ENCODE measurements at places on chromosomes 12 and 14.

DNA sequence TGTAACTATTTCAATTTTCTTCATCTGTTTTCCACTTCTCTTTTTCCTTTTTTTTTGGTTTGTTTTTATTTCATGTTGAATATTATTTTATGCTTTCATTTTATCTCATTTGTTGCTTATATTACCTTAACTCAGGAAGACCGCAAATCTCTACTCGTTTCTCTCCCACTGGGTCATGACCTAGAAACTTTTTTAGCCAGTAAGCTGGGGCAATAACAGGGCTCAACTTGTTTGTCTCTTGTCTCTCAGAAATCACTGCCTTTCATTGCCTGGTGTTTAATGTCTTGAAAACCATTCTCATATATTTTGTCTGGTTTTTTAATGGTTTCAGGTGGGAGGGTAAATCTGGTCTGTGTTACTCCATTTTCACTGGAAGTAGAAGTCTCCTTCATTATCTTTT, 36.6 kb upstream of the ATP2B1 start:
- no peak for DNase-seq

DNA sequence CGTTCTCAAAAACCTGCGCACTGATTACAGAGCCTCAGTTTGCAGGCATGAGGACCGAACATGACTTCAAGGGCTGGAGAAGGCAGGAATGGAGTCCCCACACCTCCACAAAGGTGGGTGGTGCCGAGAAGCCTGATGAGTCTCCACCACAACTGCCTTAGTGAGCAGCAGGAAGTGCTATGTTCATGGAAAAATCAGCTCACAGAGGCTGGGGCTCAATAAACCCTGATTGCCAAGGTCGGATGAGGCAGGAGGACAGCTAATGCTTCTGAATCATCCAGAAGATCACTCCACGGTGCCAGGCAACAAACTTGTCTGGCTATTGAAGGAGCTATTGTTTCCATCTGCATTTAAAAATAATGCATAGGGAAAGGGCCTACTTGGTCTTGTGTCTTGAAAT, 31.1 kb downstream of the APPL2 start:
- no peak for DNase-seq

GRCh38 chr14:46769292-46769691, 117.7 kb upstream of the RPL10L start:
- DNase-seq, result no peak

DNA sequence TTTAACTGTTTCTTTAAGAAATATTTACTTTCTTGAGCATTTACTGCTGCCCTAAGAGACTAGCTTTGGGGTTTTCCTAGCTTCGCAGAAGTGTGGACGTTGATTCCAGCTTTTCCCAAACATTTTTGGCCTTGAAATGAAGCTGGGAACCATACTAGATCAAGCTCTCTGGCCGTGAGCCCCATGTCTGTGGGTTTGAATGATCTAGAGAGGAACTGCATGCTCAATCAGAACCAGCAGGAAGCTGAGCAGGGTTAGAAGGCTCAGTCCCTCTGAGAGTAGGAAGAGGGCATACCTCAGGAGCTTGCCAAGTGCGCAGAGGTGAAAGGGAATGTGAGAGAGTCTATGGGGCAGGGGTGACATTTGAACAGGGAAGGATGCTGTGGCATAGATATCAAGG, 292.1 kb downstream of the CACNA1C start:
- DNase-seq, result no peak

DNA sequence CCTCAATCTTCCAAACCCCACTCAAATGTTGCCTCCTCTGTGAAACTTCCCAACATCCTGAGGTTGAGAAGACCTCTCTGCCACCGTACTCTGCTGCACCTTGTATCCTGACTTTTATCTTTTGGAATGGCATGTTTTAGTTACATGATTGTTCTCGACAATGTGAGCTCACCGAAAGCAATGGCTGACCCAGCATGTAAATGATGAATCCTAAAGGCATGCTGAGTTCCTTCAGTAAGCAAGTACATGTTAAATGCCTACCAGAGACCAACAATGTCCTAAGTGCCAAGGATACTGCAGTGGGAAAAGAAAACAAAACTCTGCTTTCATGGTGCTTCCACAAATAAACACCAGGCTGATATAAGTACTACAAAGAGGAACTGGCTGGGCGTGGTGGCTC, 13.7 kb downstream of the PPP1R13B start:
- no peak for DNase-seq

DNA sequence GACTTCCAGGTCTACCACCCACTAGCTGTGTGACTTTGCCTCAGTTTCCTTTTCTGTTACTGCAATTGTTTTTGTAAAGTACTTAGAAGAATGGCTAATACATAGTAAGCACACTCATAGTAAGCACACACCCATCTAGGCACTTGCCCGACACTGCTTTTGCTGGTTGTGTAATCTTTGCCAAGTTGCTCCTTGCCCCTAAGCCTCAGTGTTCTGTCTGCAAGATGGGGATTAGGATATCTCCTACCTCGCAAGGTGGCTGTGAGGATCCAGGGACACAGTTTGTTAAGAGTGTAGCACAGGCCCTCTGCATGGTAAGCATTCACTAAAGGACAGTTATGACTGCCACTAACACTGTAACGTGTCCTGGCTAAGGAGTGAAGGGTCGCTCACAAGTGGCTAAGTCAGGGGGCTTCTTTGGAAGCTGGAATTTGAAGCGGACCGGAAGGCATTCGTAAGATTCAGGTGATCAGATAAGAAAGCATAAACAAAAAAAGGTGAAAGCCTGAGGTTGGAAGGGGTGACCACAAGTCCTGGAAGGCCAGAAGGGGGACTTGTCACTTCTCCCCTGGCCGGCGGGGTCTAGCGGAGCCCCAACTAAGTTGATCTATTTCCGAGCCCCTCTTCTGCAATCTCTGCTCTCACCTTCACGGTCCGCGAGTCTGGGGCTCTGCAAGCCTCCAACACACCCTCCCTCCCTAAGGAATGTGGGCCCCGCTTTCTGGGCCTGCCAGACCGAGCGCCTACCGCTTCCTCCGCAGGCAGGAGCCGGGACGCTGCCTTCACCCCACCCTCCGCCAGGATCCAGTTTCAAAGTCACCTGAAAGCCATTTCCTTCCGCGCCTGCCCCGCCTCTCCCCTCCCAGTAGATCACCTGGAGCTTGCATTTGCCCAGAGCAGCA, 1.5 kb upstream of the PLEKHG3 start:
- DNase-seq, result no peak

DNA sequence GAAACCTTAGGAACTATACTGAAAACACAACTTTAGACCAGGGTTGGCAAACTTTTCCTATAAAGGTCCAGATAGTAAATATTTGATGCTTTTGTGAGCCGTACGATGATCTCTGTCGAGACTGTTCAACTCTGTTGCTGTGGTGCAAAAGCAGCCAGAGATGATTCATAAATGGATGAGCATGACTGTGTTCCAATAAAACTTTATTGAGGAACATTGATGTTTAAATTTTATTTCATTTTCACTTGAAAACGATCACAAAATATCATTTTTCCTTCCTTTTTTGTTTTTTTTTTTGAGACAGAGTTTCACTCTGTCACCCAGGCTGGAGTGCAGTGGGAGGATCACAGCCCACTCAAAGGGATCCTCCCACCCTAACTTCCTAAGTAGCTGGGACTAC, 105.5 kb downstream of the PTPN11 start:
- no peak for DNase-seq

DNA sequence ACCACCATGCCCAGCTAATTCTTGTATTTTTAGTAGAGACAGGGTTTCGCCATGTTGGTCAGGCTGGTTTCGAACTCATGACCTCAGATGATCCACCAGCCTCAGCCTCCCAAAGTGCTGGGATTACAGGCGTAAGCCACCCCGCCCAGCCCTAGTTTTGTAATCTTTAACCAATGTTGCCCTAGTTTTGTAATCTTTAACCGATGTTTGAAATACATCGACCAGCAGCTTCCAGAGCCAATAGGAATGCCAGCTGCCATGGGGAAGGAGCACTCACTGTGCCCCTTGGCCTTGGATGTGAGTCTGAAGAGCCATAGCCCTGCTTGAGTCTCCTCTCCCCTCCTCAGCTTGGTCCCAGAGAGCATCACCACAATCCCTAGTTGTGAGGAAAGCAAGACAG, 209.3 kb upstream of the RGS6 start:
- DNase-seq, result no peak

GRCh38 chr12:120835657-120836056, 68.5 kb downstream of the SPPL3 start:
- no peak for DNase-seq

DNA sequence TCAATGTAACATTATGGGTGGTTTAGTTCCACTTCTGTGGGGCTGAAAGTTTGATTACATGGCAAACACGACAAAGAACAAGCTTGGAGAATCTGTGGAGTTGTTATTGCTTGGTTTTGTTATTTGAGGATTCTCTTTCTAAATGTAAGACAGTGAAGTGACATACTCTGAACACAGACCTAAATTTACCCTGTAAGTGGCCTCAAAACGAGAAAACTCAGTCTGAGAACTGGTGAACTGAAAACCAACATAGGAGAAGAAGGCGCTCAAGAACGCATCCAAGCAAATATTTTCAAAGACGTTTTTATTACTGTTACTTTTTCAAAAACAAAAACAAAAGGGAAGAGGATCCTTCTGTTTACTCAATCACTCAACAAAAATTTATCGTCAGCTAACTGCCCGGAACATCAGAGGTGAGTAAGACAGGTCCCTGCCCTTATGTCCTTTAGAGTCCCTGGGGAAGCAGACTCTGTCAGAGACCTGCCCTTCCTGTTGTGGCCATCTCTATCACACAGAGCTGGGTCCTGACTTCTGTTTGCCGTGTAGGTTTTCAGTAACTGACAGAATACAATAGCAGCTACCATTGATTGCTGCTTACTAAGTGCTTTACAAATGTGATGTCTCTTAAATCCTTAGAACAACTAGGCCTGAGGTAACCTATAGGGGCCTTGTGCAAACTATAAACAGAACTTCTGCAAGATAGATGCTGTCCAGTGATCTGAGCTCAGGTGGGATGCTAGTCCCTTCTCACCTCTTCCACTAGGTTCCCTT, 79.3 kb upstream of the C12orf71 start:
- DNase-seq, result no peak

DNA sequence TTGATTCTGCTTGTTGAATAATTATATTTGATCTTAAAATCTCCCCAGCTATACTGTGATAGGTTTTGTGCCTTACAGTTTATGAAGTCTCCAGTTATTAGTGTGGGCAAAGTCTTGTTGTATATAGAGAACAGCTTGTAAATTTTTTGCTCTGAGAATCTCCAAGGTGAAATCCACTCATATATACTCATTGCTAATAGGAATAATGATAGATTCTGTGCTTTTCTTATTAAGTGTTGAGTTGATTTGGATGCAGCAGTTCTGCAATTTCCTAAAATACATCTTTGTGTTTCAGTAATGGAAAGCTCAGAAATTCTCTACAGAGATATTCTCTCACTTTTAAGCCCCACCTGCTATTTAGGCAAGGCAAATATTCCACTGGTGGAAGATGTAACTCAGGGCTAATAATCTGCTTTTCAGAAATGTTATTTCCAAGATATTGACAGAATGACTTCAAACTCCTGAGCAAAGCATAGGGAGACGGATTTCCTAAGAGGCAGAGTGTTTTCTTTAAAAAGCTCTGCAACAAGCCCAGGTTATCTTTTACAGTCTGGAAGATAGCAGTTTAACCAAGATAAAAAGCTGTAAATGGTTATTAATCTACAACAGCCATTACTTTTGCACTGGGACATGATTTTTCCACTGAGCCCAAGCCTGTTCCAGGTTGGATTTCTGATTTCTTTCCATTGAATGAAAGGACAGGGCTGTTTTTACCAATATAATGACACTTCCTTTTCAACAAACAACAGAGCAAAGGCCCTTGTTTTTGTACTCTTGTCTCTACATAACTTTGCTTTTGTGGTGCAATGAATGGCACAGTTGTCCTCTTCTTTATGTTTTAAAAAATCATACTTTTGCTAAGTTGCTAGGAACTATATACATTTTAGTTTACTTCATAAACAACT, 239.9 kb upstream of the ATP2B1 start:
- no peak for DNase-seq

DNA sequence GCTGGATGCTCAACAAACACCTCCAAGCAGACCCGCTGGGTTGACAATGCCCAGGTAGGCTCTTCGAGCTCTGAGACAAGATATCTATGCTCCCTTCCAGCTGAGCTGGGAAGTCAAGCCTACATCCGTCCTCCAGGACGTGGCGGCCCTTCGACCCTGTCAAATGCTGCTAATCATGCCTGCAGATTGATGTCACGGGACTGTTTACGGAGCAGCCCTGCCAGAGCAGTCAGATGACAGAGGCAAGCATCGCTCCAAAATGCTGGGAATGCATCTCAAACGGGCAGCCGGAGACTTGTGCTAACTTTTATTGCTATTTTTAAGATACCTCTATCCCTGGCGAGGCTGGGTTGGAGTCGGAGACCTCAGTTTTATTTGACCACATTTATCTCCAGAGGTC, 139.2 kb downstream of the NTF3 start:
- DNase-seq, result no peak

- DNase-seq, result peak; percentile 43
These were observed 107.0 kb downstream of the PTCSC3 start for GRCh38 chr14:36069535-36069900.

- no peak for DNase-seq
These were observed 108.0 kb downstream of the RIMBP2 start for GRCh38 chr12:130608132-130608531.

DNA sequence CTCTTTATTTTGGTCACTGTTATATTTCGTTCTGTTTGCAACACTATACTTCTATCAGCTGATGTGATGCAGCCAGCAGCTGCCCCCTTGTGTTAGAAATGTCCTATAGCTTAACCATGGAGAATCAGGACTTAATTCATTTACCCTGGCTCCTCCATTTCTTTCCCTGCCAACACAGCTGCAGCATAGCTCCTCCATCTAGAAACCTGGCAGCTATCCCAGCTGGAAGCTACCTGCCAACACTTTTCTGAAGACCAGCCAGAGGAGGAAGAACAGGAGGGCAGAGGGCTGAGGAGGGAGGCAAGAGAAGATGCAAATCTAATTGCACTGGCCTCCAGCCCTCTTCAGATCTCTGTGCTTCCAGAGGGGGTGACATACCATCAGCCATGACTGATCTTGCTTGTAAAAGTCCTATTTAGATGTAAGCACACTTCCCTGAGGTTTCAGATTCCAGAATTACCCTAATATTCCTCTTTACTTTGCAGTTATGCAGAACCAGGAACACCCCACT, 156.8 kb upstream of the TMEM260 start:
- DNase-seq, result peak; percentile 76

GRCh38 chr14:73958591-73958990, 8.5 kb downstream of the COQ6 start:
- DNase-seq, result no peak

GRCh38 chr12:75042125-75042524, 167.5 kb downstream of the KCNC2 start:
- DNase-seq, result no peak

DNA sequence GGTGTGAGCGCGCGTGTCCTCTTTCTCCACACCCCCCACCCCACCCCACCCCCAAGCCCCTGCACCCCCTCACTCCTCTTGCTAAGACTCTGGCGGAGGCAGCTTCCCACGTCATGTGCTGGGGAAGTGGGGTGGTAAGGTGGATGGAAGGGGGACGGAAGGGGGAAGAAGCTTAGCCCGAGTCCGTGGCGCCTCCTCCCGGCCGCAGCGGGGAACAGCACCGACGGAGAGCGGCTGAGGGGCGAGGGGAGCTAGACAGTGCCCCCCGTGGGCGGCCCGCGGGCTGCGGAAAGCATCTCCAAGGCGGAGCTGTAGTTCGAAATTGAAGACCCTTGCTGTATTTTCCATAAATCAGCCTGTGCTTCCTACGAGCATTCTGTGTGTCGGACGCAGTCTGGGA, 588 bp upstream of the GRIN2B start:
- no peak for DNase-seq

- DNase-seq, result no peak
These were observed 14.5 kb downstream of the SCNN1A start for GRCh38 chr12:6360578-6361490.

- DNase-seq, result no peak
These were observed 13.9 kb downstream of the CLECL1 start for GRCh38 chr12:9718968-9719367.
